ENCODE measurements at places on chromosomes 13 and 19. TPM values are rescaled to one million over a fixed set of nuclear protein-coding genes. Genes with fewer than 3 reads are reported as not detected.

The ZNF586 gene
- total RNA-seq, result 33.1 TPM

The ERICH6B gene
- total RNA-seq, result not detected

The SLC7A1 gene
- total RNA-seq, result 31.3 TPM

The ADAMTS10 gene
- 59.1 TPM for total RNA-seq

The KIR2DL4 gene
- not detected for total RNA-seq

The SBK2 gene
- 2.3 TPM for total RNA-seq

The ZNF543 gene
- total RNA-seq, result 10.5 TPM

- H3K4me3 ChIP-seq, result no peak overlapping the region
- no peaks in the 10 kb centered on the region for H3K4me1 ChIP-seq
- H3K27me3 ChIP-seq, result no peaks in the 10 kb centered on the region
Measured at GRCh38 chr13:32107474-32107873, 75.9 kb downstream of the FRY start.

DNA sequence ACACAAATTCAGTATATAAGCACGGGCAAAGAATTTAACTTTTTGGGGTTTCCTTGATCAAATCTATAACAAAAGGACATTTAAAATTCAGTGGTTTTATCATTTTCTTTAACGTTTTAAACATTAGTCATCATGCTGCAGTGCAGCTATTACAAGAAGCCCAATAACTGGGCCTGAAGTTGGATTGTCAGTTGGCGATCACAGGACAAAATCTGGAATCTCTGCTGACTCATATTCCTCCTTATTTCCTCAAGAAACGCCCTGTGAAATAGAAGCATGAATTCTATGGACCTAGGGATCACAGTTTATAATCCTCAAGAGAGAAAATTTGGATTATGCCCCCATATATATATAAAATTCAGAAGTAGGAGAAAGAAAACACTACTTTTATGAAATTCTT, 971.6 kb upstream of the MIR17HG start:
- H3K36me3 ChIP-seq, result no peaks in the 10 kb centered on the region
- H3K4me3 ChIP-seq, result no peak overlapping the region
- H3K27me3 ChIP-seq, result no peaks in the 10 kb centered on the region
- H3K27ac ChIP-seq, result no peak overlapping the region

DNA sequence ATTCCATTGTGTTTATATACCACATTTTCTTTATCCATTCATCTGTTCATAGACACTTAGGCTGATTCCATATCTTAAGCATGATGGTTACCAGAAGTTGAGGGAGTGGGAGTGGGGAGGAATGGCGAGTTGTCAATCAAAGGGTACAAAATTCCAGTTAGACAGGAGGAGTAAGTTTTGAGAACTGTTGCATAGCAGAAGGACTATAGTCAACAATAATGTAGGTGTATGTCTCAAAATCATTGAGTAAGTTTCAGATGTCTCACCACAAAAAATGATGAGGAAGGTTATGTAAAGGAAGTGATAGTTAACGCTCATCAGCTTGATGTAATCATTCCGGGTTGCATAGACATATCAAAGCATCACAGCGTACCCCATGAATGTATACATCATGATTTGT, 4.6 kb upstream of the UBL3 start:
- peak overlapping the region; percentile 77 for H3K27ac ChIP-seq
- no peak for DNase-seq
- no peak overlapping the region for H3K4me3 ChIP-seq
- H3K27me3 ChIP-seq, result no peaks in the 10 kb centered on the region
- peaks cover 43% of the 10 kb centered on the region for H3K4me1 ChIP-seq

DNA sequence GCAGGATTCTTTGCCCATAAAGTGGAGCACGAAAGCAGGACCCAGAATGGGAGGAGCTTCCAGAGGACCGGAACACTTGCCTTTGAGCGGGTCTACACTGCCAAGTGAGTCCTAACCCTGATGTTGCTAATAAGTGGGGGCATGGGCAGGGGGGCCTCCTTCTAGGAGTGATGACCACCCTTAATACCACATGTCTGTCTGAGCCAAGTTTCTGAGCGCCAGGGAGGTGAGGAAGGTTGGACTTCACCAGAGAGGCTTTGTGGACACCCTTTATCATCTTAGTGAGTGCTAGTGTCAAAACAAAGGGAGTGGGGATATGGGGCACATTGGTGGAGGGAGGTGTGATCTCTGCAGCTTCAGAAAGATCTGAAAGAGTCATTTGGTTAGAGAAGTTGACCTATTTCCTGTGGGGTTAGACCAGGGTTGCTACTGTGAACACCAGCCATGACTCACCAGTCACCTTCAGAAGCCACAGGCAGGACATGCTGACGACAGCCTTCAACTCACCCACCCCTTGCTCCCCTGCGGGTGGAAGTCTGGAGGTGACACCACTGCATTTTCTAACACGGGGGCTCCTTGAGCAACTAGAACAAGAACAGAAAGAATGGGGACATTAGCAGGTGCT, 8.8 kb downstream of the ALOX5AP start:
- H3K4me3 ChIP-seq, result no peak overlapping the region
- H3K36me3 ChIP-seq, result no peaks in the 10 kb centered on the region
- no peak overlapping the region for H3K27ac ChIP-seq
- no peak for DNase-seq
- H3K27me3 ChIP-seq, result peaks cover 18% of the 10 kb centered on the region

DNA sequence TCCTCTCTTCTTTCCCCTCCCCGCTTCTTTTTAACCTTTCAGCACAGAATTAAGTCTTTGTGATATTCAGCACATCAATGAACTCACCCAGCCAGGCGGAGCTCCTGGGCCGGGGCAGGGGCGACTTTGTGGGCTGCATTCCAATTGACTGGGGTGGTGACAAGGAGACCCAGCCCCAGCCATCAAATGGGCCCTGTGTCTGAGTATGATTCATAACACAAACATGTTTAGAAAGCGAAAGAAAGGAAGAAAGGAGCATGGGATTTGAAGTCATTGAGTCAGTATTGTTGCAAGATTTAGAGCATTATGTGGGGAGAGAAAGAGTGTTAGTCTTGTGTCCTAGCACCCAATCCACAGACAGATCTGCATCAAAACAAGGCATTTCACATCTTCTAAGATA, 185.3 kb downstream of the LHFPL6 start:
- peaks cover 35% of the 10 kb centered on the region for H3K27me3 ChIP-seq
- H3K4me1 ChIP-seq, result peaks cover 5% of the 10 kb centered on the region
- no peak for DNase-seq

DNA sequence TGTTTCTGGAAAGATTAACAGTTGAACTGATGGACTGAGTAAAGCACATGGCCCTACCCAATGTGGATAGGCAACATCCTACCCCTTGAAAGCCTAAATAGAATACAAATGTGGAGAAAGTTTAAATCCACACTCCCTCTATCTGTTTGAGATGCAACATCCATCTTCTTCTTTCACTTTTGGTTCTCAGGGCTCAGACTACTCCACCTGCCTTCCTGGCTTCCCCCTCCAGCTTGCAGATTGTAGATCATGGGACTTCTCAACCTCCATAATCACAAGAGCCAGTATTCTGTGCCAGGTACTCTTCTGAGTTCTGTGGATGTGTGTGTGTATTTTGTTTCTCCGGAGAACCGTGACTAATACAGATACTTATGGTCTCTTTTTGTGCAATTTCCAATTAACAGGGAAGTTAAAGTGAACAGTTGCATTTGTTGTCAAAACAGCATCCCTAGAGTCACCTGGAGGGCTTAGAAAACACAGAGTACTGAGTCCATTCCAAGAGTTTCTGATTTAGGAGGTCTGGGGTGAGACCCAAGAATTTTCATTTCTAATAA, 590.3 kb upstream of the MIR17HG start:
- no peak overlapping the region for H3K4me3 ChIP-seq
- H3K4me1 ChIP-seq, result no peaks in the 10 kb centered on the region
- H3K27me3 ChIP-seq, result no peaks in the 10 kb centered on the region
- H3K27ac ChIP-seq, result no peak overlapping the region

GRCh38 chr13:85657942-85658341, 141.3 kb downstream of the SLITRK6 start:
- no peak for DNase-seq
- H3K27ac ChIP-seq, result no peak overlapping the region
- H3K4me1 ChIP-seq, result peaks cover 8% of the 10 kb centered on the region

- DNase-seq, result no peak
- H3K27ac ChIP-seq, result no peak overlapping the region
- H3K27me3 ChIP-seq, result no peaks in the 10 kb centered on the region
- H3K4me1 ChIP-seq, result peaks cover 4% of the 10 kb centered on the region
- no peaks in the 10 kb centered on the region for H3K36me3 ChIP-seq
- no peak overlapping the region for H3K4me3 ChIP-seq
Measured at GRCh38 chr13:76335463-76335862, 550.7 kb downstream of the KCTD12 start.

- no peaks in the 10 kb centered on the region for H3K36me3 ChIP-seq
- no peak for DNase-seq
- H3K4me1 ChIP-seq, result peaks cover 10% of the 10 kb centered on the region
- no peaks in the 10 kb centered on the region for H3K27me3 ChIP-seq
- H3K4me3 ChIP-seq, result no peak overlapping the region
Measured at GRCh38 chr13:23554000-23554399, 16.2 kb upstream of the TNFRSF19 start.

- no peak overlapping the region for H3K4me3 ChIP-seq
- H3K4me1 ChIP-seq, result no peaks in the 10 kb centered on the region
- peaks cover 12% of the 10 kb centered on the region for H3K36me3 ChIP-seq
- no peak for DNase-seq
- no peaks in the 10 kb centered on the region for H3K27me3 ChIP-seq
Measured at GRCh38 chr19:3976495-3977241, 5.8 kb upstream of the DAPK3 start.

- no peaks in the 10 kb centered on the region for H3K36me3 ChIP-seq
- H3K27me3 ChIP-seq, result peaks cover 7% of the 10 kb centered on the region
- peaks cover 23% of the 10 kb centered on the region for H3K4me1 ChIP-seq
- peak; percentile 44 for DNase-seq
- H3K4me3 ChIP-seq, result peak overlapping the region; percentile 90
- H3K27ac ChIP-seq, result peak overlapping the region; percentile 96
Measured at GRCh38 chr13:111153977-111154332, 38.8 kb downstream of the ARHGEF7 start.

DNA sequence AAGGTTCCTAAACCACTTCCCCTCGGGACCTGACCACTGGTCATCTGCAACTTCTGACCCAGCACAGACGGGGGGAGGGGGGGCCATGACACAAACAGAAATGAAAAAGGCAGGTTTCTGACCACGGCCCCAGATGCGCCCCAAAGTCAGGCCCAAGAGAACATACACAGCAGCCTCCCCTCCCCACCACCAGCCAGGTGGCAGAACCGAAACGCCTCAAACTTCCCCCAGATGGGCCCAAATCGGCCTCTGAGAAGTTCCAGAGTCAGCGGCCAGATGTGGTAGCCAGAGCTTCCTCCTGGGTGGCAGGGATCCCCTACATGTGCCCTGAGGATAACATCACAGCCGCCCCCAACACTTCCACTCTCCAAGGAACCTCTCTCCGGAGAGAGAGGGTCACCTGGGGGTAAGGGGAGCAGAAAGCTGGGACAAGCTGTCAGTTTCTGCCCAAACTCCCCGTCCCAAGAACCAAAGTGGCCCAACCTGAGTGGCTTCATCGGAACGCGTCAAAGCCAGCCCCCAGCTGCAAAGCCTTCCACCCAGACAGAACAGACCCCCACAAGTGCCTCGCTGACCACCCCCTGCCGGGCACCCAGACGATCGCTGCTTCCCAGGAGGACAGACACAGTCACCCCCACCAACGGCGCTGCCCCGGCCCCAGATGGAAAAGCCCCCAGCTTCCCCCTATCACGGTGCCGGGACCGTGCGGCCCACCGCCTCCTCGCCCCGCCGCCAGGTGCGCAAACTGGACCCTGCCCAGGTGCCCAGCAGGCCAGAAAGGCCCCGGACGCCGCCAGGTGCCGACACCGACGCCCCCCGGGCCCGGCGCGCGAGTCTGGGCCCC, 800 bp downstream of the ELL start:
- no peak for DNase-seq
- H3K27me3 ChIP-seq, result no peaks in the 10 kb centered on the region
- no peaks in the 10 kb centered on the region for H3K36me3 ChIP-seq
- H3K4me1 ChIP-seq, result peaks cover 13% of the 10 kb centered on the region

- DNase-seq, result no peak
- H3K4me1 ChIP-seq, result peaks cover 6% of the 10 kb centered on the region
- peaks cover 15% of the 10 kb centered on the region for H3K27me3 ChIP-seq
- H3K27ac ChIP-seq, result no peak overlapping the region
- H3K4me3 ChIP-seq, result no peak overlapping the region
Measured at GRCh38 chr19:17329366-17330261, 5.0 kb downstream of the ANO8 start.

- no peak for DNase-seq
- H3K27me3 ChIP-seq, result no peaks in the 10 kb centered on the region
- H3K4me3 ChIP-seq, result no peak overlapping the region
- no peak overlapping the region for H3K27ac ChIP-seq
- peaks cover 11% of the 10 kb centered on the region for H3K4me1 ChIP-seq
Measured at GRCh38 chr13:63625869-63626268, 2210.2 kb upstream of the PCDH20 start.

DNA sequence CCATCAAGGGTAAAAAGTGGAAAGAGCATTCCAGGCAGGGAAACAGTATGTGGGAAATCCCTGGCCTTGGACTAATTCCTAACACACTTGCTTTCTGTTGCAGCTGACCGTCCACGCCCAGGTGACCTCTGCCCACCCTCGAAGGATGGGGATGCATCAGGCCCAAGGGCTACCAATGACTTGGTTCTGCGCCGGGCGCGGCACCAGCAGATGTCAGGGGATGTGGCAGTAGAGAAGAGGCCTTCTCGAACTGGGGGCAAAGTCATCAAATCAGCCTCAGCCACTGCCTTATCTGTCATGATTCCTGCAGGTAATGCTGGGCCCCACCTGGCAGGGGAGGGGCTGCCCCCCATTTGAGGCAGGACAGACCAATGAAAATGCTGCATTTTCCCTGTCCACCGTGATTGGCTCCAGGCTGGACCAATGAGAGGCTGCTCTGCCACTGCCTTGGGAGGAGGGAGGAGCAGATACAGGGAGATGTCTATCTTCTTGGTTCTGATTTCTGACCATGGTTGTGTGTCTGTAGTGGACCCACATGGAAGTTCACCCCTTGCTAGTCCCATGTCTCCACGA, 12.6 kb downstream of the DNASE2 start:
- H3K27ac ChIP-seq, result no peak overlapping the region
- no peak overlapping the region for H3K4me3 ChIP-seq
- peaks cover 17% of the 10 kb centered on the region for H3K36me3 ChIP-seq
- no peak for DNase-seq
- H3K4me1 ChIP-seq, result peaks cover 2% of the 10 kb centered on the region
- peaks cover 3% of the 10 kb centered on the region for H3K27me3 ChIP-seq

DNA sequence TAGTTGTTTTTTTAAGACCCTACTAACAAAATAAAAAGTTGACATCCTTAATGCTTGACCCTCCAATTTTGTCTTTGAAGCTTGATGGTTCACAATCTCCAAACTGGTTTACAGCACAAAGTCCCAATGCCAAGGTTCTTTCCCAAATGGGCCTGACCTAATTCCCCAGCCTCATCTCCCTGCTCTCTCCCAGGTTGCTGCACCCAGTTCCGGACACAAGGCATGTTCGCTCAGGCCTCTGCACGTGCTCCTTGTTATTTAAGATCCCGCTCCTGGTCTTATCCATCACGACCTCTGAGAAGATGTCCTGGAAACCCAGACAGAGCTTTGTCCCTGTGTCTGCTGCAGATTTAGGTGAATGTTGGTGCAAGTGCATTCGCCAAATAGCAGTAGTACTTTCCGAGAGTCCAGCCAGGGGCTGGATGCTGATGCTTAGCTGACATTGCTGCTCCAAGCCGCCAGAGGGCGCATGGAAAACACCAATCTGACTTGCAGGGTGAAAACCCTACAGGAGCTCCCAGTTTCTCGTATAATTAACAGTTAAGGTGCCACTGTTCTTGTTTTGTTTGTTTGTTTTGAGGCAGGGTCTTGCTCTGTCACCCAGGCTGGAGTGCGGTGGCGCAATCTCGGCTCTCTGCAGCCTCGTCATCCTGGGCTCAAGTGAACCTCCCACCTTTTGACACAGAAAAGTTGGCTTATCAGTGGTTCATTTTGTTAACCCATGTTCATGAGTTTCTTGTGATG, 18.5 kb downstream of the LYPD3 start:
- no peak overlapping the region for H3K4me3 ChIP-seq
- no peaks in the 10 kb centered on the region for H3K4me1 ChIP-seq
- peaks cover 13% of the 10 kb centered on the region for H3K27me3 ChIP-seq
- no peaks in the 10 kb centered on the region for H3K36me3 ChIP-seq
- DNase-seq, result peak; percentile 69

Measured in progenitor cell of endocrine pancreas (in vitro differentiated cells).